ENCODE measurements at places on chromosomes 12 and 14. TPM values are rescaled to one million over a fixed set of nuclear protein-coding genes. Genes with fewer than 3 reads are reported as not detected.
A peak's percentile ranks its signal among the peaks of the same experiment; 100 is the strongest.

- H3K36me3 ChIP-seq, result peaks cover 32% of the 10 kb centered on the region
- H3K27me3 ChIP-seq, result no peaks in the 10 kb centered on the region
- peak; percentile 23 for DNase-seq
- H3K4me3 ChIP-seq, result no peak overlapping the region
- peaks cover 7% of the 10 kb centered on the region for H3K4me1 ChIP-seq
Measured at GRCh38 chr12:102095677-102096263, 24.1 kb downstream of the NUP37 start.

- H3K36me3 ChIP-seq, result no peaks in the 10 kb centered on the region
- no peak overlapping the region for H3K27ac ChIP-seq
- H3K4me1 ChIP-seq, result peaks cover 10% of the 10 kb centered on the region
- no peak for DNase-seq
- H3K4me3 ChIP-seq, result no peak overlapping the region
Measured at GRCh38 chr12:77894556-77894955, 63.9 kb downstream of the NAV3 start.

DNA sequence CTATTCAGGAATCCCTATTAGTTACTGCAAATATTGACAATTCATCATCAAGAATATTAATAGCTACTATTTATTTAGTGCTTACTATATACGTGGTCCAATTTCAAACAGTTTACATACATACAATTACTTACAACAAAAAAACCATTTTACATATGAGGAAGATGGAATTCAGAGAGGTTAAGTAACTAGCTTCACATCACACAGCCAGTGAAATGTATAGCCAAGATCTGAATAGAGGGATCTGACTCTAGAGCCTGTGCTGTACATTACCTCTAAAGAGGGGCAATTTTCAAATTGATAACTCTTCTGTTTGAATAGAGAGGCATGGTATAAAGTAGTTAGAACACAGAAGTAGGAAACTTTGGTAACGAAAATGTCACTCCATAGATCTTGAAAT, 18.3 kb downstream of the SOX5 start:
- H3K27me3 ChIP-seq, result peaks cover 95% of the 10 kb centered on the region

- H3K36me3 ChIP-seq, result no peaks in the 10 kb centered on the region
- no peak overlapping the region for H3K27ac ChIP-seq
- H3K4me3 ChIP-seq, result no peak overlapping the region
- peaks cover 54% of the 10 kb centered on the region for H3K27me3 ChIP-seq
- no peak for DNase-seq
Measured at GRCh38 chr14:40574780-40575179, 1031.9 kb upstream of the LRFN5 start.

GRCh38 chr14:105894125-105894977, 368.0 kb downstream of the TMEM121 start:
- no peaks in the 10 kb centered on the region for H3K27me3 ChIP-seq
- DNase-seq, result no peak
- H3K4me3 ChIP-seq, result no peak overlapping the region
- H3K36me3 ChIP-seq, result peaks cover 4% of the 10 kb centered on the region

Gene FAM186B
- total RNA-seq, result 0.30 TPM

Gene RTL1
- not detected for total RNA-seq

DNA sequence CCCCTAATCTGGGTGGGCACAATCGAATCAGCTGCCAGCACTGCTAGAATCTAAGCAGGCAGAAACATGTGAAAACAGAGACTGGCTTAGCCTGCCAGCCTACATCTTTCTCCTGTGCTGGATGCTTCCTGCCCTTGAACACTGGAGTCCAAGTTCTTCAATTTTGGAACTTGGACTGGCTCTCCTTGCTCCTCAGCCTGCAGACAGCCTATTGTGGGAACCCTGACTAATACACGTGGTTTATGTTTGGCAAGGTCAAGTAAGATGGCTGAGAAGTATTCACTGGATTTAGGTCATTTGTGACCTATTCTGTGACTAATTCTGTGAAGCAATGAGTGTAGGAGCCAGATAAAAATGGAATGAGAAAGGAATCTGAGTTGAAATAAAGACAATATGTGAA, 11.0 kb downstream of the GPR135 start:
- H3K4me1 ChIP-seq, result no peaks in the 10 kb centered on the region
- no peak overlapping the region for H3K4me3 ChIP-seq

Gene ESPL1
- 12.1 TPM for total RNA-seq

- no peak overlapping the region for H3K4me3 ChIP-seq
- H3K4me1 ChIP-seq, result no peaks in the 10 kb centered on the region
- H3K27me3 ChIP-seq, result no peaks in the 10 kb centered on the region
- no peak overlapping the region for H3K27ac ChIP-seq
- no peaks in the 10 kb centered on the region for H3K36me3 ChIP-seq
Measured at GRCh38 chr12:66555113-66555512, 123.8 kb downstream of the GRIP1 start.

DNA sequence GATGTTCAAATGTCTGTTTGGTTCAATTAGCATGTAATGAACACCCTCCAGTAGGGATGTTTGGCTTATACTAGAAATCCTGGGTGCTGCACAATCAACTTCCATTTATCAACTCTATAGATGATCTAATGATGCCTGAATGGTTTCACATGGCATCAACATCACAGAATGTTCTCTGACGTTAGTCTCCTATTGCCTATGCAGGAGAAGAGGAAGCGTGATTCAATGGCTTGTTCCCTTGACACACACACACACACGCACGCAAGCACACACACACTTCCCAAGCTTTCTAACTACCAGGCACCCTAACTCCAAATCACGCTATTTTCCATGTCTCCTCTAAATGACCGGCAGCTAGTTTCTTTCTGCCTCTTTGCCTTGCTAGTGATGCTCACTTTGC, 49.3 kb downstream of the PKP2 start:
- H3K27ac ChIP-seq, result no peak overlapping the region
- H3K27me3 ChIP-seq, result no peaks in the 10 kb centered on the region
- H3K4me3 ChIP-seq, result no peak overlapping the region
- peaks cover 67% of the 10 kb centered on the region for H3K36me3 ChIP-seq
- H3K4me1 ChIP-seq, result peaks cover 13% of the 10 kb centered on the region

GRCh38 chr12:42608196-42608825, 18.8 kb upstream of the PRICKLE1 start:
- H3K27ac ChIP-seq, result no peak overlapping the region
- no peaks in the 10 kb centered on the region for H3K36me3 ChIP-seq
- H3K27me3 ChIP-seq, result no peaks in the 10 kb centered on the region
- DNase-seq, result no peak

Gene SMARCC2
- total RNA-seq, result 52.1 TPM

Gene KRT85
- total RNA-seq, result not detected

DNA sequence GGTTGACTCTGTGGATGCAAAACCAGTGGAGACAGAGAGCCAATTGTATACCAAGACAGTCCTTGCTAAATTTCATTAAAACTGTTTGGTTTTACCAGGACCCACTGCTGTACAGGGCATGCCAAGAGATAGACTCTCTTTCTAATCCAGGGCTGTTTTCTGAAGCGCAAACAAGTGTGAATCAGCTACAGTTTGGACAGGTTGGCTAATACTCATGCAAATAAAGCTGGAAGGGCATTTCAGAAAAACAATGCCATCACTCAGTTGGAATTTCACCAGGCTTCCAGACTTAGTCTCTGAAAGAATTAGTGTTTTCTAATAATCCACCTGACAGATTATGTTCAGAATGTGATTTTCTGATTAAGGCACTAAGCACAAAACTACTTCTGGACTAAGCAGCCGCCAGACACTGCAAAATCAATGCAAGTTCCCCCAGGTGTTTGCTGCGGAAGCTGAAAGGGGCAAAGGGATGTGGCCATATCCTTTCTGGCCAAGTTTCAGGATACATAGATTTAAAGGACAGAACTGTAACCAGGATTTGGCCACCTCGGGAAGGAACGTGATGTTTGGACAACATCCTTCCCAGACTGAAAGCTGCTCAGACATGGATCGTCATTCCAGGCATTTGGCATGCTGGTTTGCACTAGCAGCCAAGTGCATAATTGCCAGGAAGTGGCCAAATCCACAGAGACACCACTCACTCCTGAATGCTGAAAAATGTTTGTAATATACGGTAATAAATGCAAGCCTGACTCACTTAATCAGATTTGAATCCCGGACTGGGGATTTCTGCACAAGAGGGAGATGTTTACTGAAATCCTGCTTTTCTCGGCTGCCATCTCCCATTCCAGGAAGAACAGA, 32.0 kb upstream of the CDKN3 start:
- peaks cover 6% of the 10 kb centered on the region for H3K27me3 ChIP-seq
- H3K4me1 ChIP-seq, result no peaks in the 10 kb centered on the region
- DNase-seq, result peak; percentile 75
- H3K36me3 ChIP-seq, result no peaks in the 10 kb centered on the region

GRCh38 chr14:79043194-79043889, 873.2 kb downstream of the NRXN3 start:
- no peaks in the 10 kb centered on the region for H3K36me3 ChIP-seq
- DNase-seq, result no peak
- no peak overlapping the region for H3K4me3 ChIP-seq
- H3K27me3 ChIP-seq, result no peaks in the 10 kb centered on the region
- no peak overlapping the region for H3K27ac ChIP-seq
